ENCODE measurements at places on chromosomes 7 and 10.

DNA sequence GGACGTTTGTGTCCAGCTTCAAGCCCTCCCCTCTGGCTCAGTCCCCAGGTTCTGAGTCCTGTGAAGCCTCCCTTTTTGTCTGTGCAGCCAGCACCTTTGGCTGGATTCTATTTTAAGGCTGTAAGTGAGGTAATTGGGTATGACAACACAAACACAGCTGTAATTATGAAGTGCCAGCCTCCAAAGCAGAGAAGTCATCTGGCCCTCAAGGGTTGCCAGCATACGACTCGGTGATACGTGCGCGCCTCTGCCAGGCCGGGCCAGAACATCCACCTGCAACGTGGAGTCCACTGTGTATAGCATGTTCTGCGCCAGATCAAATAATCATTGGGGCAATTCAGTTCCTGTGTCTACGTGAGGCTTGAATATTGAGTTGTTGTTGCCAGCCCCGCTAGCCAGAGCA, 6.7 kb upstream of the FAM180A start:
- DNase-seq, result no peak

- no peak for DNase-seq
These were observed 58.5 kb downstream of the ATAD1 start for GRCh38 chr10:87759551-87759950.

DNA sequence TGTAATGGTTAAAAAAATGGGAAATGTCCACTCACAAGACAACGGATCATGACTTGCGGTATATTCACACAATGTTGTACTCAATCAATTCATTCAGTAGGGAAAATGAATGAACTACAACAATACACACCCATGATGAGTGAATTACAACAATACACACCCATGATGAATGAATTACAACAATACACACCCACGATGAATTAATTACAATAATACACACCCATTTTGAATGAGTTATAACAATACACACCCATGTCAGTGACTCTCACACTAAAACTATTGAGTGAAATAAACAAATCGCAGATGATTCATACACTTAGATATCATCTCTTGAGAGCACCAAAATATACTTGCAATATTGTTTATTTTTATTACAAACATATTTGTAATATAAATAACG, 174.6 kb downstream of the FRMD4A start:
- no peak for DNase-seq

GRCh38 chr10:112615269-112615668, 168.3 kb downstream of the VTI1A start:
- no peak for DNase-seq

DNA sequence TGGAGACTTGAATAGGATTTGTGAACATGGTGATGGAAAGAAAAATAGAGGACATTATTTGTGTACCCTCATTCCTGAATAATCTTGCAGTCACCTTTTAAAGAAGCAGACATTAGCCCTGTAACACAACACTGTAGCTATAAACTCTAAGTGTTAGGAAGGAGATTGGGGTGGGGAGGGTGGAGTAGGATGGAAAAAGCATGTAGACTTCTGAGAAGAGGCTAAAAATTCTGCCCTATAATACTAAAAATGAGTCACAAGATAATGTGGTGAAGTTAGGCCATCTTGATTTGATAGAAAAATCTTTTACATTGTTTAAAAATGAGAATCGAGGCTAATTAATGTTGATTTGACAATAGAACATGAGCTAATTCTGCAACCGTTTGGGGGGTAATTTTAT, 128.8 kb downstream of the LCOR start:
- no peak for DNase-seq

DNA sequence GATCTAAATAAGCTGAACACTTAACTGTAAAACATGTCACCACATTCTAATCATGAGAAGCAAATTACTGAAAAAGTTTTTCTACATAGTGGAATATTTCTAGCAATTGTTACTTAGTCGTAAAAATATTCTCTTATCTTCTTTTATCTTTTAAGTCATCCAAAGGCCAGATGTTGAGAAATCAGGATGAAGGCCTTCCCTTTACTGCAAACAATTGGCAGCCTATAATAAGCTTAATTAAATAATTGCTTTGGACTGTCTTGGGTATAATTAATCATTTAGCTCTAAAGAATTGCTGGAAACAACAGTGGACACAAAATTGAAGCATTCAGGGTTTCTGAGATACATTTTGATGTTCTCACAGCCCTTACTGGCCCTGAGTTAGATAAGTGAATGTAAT, 226.5 kb downstream of the FANK1 start:
- no peak for DNase-seq

- DNase-seq, result no peak
These were observed 16.3 kb downstream of the GNG11 start for GRCh38 chr7:93937818-93938217.

- no peak for DNase-seq
These were observed 30.8 kb upstream of the ZNF32 start for GRCh38 chr10:43679509-43679908.

GRCh38 chr7:7183838-7184463, 1.6 kb downstream of the C1GALT1 start:
- no peak for DNase-seq

GRCh38 chr7:130444234-130444633, 3.4 kb upstream of the CEP41 start:
- DNase-seq, result no peak

DNA sequence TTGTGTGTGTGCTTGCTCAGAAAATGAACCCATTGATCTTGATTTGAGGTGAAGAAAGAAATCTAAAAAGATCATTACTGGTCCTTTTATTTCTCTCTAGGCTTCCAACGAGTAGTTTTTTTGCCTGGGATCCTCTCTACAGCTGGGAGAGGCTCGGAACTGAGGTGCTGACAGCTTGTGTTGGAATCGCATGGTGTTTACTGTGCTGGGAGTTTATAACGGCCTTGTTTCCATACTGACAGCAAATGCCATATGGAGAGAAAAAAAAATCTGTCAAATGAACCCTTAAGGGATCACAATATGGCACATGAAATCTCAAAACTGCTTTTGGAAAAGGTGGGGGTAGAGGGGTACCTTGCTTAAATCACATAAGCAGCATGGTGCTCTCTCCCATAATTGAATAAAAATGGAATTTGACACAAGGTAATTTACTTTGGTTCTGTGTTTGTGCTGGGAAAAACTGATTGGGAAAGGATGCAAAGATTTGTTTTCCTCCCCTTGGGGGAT, 165.0 kb downstream of the RGS10 start:
- DNase-seq, result no peak
